ENCODE measurements at places on chromosomes 16 and 17.

DNA sequence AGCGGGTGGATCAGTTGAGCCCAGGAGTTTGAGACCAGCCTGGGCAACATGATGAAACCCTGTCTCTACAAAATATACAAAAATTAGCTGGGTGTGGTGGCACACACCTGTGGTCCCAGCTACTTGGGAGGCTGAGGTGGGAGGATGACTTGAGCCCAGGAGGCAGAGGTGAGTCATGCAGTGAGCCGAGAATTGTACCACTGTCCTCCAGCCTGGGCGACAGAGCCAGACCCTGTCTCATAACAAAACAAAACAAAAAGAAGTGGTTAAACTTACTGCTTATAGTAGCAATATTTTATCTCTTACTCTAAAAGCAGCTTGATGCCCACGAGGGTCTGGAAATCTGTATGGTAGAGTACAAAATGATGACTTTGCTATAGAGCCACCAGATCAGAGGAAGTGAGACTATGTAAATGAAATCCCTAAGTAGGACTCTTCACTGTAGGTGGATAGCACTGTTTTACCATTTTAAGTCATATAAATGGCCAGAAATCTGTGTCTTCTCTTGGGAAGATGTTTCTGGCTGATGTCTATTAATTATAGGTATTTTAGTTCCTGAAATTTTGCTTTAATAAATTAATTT is 60.4 kb upstream of the MRC2 start:
- DNase-seq: no peak

GRCh38 chr17:63291258-63291657 is 154.8 kb downstream of the CYB561 start:
- DNase-seq: no peak

- peak; percentile 94 for DNase-seq
These were observed at the start of gene LMF1 for GRCh38 chr16:970766-971581. LMF1 (minus strand) TSS chr16:970984; CDS start chr16:970980, 4 bp downstream.

DNA sequence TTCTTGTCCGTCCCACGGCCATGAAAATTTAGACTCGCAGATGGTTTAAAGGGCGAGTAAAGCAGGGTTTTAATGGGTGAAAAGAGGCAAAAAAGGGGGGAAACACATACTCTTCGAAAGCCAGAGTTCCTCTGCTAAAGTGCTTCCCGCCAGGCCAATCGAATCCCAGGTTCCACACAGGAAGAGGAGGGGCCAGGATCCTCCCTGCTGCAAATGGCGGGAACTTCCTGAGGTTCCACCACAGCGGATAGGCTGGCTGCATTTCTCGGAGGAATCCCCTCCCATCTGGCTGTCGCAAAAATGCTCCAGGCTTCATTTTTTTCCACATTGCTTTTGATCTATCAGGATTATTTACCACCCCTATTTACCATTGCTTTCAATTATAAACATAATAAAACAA is 670.1 kb upstream of the CA10 start:
- DNase-seq: no peak

DNA sequence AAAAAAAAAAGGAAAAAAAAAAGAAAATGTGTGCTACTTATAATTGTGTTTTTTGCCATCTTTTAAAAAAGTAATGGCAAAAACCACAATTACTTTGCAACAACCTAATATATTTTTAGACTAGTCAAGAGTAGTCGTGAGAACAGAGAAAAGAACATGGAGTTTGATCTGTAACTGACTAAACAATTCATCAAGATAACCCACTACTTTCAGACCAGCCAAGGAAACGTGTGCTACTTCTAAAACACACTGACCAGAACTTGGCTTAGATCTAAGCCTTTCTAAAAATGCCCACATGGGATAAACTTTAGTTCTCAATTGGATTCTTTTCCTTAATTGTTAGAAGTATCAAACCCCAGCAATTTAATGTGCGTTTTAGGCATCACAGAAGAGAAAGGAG is 616 bp downstream of the PECAM1 start:
- no peak for DNase-seq
